ENCODE measurements at places on chromosomes 3 and 15.

DNA sequence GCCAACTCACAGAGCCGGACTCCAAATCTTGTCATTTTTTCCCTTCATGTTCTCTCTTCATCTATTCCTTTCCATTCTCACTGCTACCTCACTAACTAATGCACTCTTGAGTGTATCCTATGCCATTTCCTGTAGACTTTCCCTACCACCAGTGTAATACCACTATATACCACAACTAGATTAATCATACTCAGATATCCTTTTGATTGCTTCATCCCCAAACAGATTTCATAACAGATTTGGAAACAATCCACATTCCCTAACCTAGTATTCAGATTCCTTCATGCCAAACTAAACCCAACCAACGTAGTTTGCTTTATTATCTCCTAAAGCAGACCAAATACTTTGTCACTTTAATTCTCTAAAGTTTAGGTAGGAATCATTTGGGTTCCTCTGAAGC lies 2.6 kb upstream of the PLOD2 start:
- no peak overlapping the region for H3K27ac ChIP-seq
- no peak for DNase-seq
- H3K36me3 ChIP-seq: no peaks in the 10 kb centered on the region
- H3K27me3 ChIP-seq: peaks cover 31% of the 10 kb centered on the region

GRCh38 chr3:101182734-101183133 lies 137.6 kb downstream of the IMPG2 start:
- DNase-seq: no peak
- no peaks in the 10 kb centered on the region for H3K27me3 ChIP-seq
- no peaks in the 10 kb centered on the region for H3K36me3 ChIP-seq
- H3K27ac ChIP-seq: no peak overlapping the region
- H3K4me1 ChIP-seq: no peaks in the 10 kb centered on the region
- H3K4me3 ChIP-seq: no peak overlapping the region

- no peaks in the 10 kb centered on the region for H3K4me1 ChIP-seq
- H3K4me3 ChIP-seq: no peak overlapping the region
- H3K36me3 ChIP-seq: no peaks in the 10 kb centered on the region
- H3K27me3 ChIP-seq: no peaks in the 10 kb centered on the region
- no peak overlapping the region for H3K27ac ChIP-seq
These were observed 60.5 kb downstream of the THBS1 start for GRCh38 chr15:39641191-39641889.

DNA sequence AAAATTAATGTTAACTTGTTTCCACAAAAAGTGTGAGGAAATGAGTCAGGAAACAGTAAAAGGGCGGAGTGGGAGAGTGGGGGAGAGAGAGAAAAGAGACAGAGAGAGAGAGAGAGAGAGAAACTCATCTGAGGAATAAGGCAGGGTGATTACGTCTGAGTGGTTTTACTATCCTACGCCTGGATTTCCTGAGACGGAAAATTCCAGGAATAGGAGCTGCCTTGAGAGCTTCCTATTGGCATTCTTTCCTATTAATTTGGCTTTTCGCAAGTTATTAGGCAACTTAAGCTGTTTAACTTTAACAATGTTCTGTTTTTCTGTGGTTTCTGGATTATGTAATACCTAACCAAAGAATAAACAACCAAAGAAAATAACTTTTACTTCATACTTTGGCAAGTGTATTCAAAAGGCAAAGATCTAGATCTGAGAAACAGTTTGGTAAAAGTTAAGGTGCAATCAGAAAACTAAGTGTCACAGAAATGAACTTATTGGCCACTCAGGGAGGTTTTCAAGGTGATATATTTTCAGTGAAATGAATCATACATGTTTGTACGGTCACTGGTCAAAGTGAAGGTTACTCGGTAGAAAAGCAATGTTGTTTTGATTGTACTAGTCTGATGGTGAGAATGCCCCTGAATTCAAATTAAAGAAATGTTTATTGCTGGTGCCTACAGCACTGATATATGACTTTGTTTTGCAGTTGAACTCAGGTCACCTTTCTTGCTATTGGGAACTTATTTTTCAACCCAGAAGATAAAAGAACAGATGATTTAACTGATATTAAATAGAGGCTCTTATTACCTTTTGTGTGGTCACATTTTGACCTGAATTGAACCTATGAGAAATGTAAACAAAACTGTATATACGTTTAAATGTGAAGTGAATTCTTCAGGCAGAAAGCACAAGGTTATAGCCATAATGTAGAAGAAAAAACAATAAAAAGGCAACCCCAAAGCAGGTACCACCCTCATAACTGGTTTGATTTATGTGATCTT lies 39.9 kb upstream of the TNFSF10 start:
- peak overlapping the region; percentile 85 for H3K27ac ChIP-seq
- H3K36me3 ChIP-seq: no peaks in the 10 kb centered on the region
- peaks cover 26% of the 10 kb centered on the region for H3K4me1 ChIP-seq
- H3K27me3 ChIP-seq: no peaks in the 10 kb centered on the region

- H3K4me1 ChIP-seq: no peaks in the 10 kb centered on the region
- no peak overlapping the region for H3K4me3 ChIP-seq
- no peak overlapping the region for H3K27ac ChIP-seq
- H3K27me3 ChIP-seq: peaks cover 28% of the 10 kb centered on the region
- DNase-seq: no peak
These were observed 30.9 kb upstream of the MRPS22 start for GRCh38 chr3:139312959-139313358.
